ENCODE measurements at places on chromosomes 6 and 20. TPM values are rescaled to one million over a fixed set of nuclear protein-coding genes. Genes with fewer than 3 reads are reported as not detected.

Gene BMP5
- not detected for total RNA-seq

Gene WFDC2
- total RNA-seq, result not detected

Gene SLC29A1
- 11.4 TPM for total RNA-seq

Gene SEL1L2
- total RNA-seq, result not detected

Gene BHLHE23
- total RNA-seq, result not detected

Gene NKAIN2
- total RNA-seq, result not detected

Gene ZBTB46
- total RNA-seq, result 16.7 TPM

Gene ABHD16B
- total RNA-seq, result not detected

Gene POFUT1
- 45.1 TPM for total RNA-seq

Gene CDH26
- total RNA-seq, result 0.12 TPM

Gene AKAP12
- total RNA-seq, result 114 TPM

Gene KHDRBS2
- total RNA-seq, result not detected

Gene JAG1
- total RNA-seq, result 12.9 TPM

Gene ATP9A
- total RNA-seq, result 13.9 TPM

Gene NHLRC1
- 2.7 TPM for total RNA-seq

Gene OPN5
- total RNA-seq, result not detected

Gene CTAGE9
- not detected for total RNA-seq

Gene SLC32A1
- not detected for total RNA-seq

Gene OPRL1
- 1.1 TPM for total RNA-seq

Gene TRIM15
- total RNA-seq, result not detected

Gene FAM83B
- 0.12 TPM for total RNA-seq

Gene PBOV1
- not detected for total RNA-seq

Gene GSTA2
- not detected for total RNA-seq

Gene HTR1E
- total RNA-seq, result under 0.01 TPM

Gene APCDD1L
- total RNA-seq, result 11.0 TPM

Gene DNMT3B
- 7.4 TPM for total RNA-seq

Gene HRH3
- not detected for total RNA-seq

Gene FRK
- total RNA-seq, result 0.33 TPM

Gene RAD21L1
- not detected for total RNA-seq

Gene DPPA5
- not detected for total RNA-seq

Gene GRM4
- total RNA-seq, result under 0.01 TPM

Gene AHCY
- 115 TPM for total RNA-seq

Gene MLIP
- total RNA-seq, result not detected

Gene EPPIN
- not detected for total RNA-seq

Gene CTCFL
- total RNA-seq, result not detected

Gene ZC3H12D
- 0.37 TPM for total RNA-seq

Gene DEFB124
- not detected for total RNA-seq

Gene LCA5
- 6.7 TPM for total RNA-seq

Gene NRSN1
- not detected for total RNA-seq

Gene SPATS1
- not detected for total RNA-seq

Gene TFAP2A
- total RNA-seq, result not detected

Gene RUNX2
- total RNA-seq, result 3.2 TPM

Gene C6orf163
- total RNA-seq, result 2.1 TPM

Gene PDE7B
- 2.5 TPM for total RNA-seq

Gene ZNF391
- total RNA-seq, result 1.7 TPM

Gene FILIP1
- total RNA-seq, result 0.62 TPM

Gene LY6G5B
- 3.4 TPM for total RNA-seq

Gene CST8
- not detected for total RNA-seq

Gene ZSCAN31
- 19.7 TPM for total RNA-seq

Gene AHI1
- total RNA-seq, result 26.6 TPM

Gene ADGB
- total RNA-seq, result not detected

Gene CLPSL1
- total RNA-seq, result not detected

Gene DAAM2
- total RNA-seq, result 6.5 TPM

Gene OSER1
- total RNA-seq, result 67.6 TPM

Gene KCNQ5
- 1.00 TPM for total RNA-seq

Gene ACAT2
- 145 TPM for total RNA-seq

All from uterine smooth muscle cell (primary cell).